ENCODE measurements at places on chromosomes 13 and 19.
A peak's percentile ranks its signal among the peaks of the same experiment; 100 is the strongest.

GRCh38 chr13:40666045-40666932, at the start of gene FOXO1:
Gene FOXO1 (minus strand): TSS chr13:40666641. CDS start chr13:40666212, 429 bp downstream.
- DNase-seq, result peak; percentile 56

DNA sequence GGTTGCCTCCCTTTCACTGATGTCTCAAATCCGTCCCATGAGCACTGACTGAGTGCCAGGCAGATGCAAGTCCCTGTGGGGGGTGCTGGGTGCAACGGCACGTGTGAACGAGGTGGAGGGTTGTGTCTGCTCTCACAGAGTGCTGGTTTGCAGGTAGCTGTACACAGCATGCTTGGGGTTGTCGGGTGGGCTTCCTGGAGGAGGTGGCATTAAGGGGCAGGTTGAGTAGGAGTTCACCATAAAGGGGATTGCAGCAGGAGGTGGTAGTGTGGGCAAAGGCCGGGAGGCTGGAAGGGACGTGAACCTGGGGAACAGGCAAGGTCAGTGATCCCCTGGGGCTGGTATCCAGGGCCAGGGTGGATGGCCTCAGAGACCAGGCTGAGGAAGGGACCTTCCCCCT, 17.2 kb downstream of the COLGALT1 start:
- no peak for DNase-seq

DNA sequence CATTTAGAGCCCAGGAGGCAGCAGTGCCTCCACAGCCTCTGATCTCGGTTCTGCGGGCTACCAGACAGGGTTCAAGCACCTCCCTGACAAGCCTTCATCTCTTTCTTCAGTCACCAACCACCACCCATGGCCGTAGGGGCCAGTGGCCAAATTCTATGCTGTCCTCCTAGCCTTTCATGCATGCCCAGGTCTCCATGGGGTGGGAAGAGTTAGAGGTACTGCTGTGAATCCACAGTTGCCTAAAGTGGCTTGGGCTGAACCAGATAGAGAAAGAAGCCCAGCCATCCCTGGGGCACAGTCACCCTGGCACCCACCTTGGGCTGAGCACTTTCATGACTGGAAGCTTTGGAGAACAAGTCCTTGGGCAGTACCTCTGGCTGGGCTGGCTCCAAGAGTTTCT, 97.4 kb downstream of the ZDHHC20 start:
- DNase-seq, result no peak

- DNase-seq, result peak; percentile 46
Observed at GRCh38 chr13:97382276-97382675, 51.7 kb upstream of the RAP2A start.

GRCh38 chr13:86559901-86560300, 760.7 kb upstream of the SLITRK6 start:
- peak; percentile 26 for DNase-seq

- DNase-seq, result no peak
Observed at GRCh38 chr13:45374917-45375316, 33.9 kb upstream of the TPT1 start.

DNA sequence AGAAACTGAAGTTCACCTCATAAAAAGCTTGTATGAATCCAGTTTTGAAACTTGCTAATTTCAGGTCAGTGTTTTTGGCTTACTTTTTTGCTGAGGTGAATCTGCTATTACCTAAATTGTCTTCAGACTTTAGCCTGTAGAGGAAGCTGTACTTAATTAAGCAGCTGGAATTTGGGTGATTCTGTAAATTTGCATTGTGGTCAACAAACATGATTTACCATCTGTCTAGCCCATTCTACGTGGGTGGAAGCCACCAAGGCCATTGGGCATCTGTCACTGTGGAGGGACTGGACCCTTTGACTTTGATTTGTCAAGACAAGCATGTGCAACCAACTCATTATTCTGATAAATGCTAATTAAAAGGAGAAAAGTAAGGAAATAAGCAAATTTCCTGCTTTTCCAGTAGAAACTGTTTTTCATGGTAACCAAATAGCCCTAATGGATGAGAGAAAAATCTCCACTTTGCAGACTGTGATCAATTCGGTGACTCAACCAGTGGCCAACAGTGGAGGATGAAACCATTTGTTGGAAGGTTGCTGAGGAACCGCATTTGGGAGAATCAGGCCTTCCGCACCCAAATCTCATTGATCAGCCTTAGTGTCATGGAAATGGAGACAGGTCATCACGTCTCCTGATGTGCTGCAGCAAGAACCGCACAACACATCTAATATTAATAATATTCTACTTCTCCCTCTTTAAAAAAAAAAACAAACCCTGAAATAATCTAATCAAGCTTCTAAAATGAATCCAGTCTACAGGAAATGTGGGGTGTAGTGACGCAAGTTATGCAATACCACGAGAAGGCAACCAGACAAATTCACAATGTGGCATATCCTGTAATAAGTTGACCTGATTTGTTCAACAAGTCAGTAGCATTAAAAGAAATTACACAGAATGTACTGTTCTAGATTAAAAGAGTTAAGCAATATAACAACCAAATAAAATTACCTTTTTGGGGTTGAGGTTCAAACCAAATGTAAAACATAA, 54.3 kb downstream of the GARRE1 start:
- DNase-seq, result peak; percentile 38

GRCh38 chr13:27309401-27309958, 38.9 kb downstream of the RASL11A start:
- DNase-seq, result no peak

GRCh38 chr13:91546900-91547299, 148.5 kb downstream of the GPC5 start:
- DNase-seq, result peak; percentile 97

DNA sequence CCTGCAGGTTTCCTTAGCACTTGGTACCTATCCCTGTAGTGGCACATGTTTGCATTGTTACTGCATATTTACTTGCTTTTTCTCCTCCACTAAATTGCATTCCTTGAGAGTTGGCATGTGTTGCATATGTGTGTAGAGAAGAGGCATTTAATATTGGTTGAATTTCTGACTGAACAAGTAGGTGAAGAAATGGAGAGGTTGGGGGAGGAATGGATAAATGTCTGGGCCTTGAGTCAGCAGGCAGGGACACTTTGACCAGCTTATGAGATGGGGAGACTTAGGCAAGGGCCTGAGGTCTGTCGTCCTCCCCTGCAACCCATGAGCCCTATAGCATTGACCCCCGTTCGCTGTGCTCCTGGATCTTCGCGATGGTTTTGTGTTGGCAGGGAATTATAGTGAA, 2.0 kb upstream of the GPR18 start:
- DNase-seq, result no peak

DNA sequence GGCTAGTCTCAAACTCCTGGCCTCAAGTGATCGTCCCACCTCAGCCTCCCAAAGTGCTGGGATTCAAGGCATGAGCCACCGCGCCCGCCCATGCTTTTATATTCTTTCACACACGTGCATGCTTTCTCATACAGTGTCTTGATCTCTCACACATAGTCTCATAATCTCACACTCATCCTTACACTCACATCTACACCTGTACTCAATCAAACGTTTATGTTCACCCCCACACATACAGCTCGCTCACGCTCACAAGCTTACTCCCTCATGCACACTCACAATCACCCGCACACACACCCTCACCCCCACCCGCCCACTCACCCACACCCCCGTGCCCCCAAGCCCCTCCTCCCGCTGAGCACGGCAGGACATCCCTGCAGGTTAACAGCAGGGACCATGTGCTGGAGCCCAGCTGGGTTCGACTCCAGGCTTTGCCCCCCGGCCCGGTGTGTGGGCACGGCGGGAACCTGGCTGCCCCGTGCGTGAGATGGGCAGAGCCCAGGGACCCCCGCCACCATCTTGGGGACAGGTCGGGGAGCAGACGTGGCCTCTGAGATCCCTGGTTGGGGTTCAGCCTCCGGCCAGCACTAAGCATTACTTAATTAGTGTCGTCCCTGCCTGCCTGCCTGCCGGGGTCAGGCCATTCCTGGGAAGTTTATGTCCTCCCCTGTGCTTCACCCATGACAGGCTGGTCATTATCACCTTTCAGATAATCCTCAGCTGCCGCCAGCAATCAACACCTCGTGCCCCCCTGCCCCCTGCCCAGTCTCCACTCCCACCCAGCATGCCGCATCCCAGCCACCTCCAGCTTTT, 11.4 kb downstream of the SBK2 start:
- DNase-seq, result no peak

GRCh38 chr19:45123440-45123850, 30.5 kb downstream of the PPP1R37 start:
- no peak for DNase-seq

- no peak for DNase-seq
Observed at GRCh38 chr13:100604918-100605710, 16.5 kb upstream of the GGACT start.

GRCh38 chr19:22523940-22524339, 101.8 kb upstream of the ZNF98 start:
- no peak for DNase-seq

DNA sequence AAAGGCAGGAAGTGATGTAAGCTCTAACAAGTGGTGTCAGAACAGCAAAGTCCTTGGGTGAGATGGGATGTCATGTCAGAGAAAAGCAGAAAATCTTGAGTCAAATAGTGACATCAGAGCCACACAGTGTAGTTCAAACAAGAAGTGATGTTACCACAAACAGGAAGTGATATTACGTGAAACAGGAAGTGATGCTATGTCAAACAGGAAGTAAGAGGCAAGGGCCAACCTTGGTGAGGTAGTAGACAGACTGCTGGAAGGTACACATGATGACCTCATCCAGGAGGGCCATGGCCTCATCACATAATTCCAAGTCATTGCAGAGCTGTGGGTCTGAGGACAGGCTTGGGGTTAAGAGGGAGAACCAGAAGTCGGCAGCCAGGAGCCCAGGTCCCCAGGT, 7.0 kb upstream of the MAMSTR start:
- peak; percentile 95 for DNase-seq

- DNase-seq, result no peak
Observed at GRCh38 chr13:20350382-20350763, 118.3 kb upstream of the GJB6 start.

DNA sequence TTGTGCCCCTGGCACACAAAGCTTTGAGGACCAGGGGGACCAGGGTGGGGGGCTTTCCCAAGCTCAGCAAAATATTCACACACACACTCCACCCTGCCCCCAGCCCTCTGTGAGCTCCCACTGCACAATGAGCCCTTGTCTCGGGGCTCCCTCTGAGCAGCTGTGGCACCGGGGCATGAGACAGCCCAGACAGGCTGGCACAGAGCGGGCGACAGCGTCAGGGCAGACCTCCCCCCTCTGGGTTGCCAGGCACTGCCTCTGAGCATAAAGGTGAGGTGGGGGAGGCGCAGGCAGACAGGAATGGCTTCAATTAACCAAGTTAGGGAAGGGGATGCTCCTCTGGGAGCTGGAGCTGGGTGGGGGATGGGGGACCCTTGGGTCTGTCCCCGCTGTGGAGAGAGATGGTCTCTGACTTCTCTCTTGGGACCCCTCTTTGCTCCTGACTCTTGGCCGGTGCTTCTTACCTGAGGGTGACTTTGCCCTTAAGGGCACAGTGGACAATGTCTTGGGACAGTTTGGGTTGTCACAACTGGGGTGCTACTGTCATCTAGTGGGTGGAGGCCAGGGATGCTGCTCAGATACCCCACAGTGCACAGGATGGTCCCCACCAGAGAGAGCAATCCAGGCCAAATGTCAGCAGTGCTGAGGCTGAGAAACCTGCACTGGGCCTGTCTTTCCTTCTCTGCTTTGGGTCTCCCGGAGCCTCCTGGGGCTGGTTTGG, 30.3 kb downstream of the LYL1 start:
- DNase-seq, result no peak

DNA sequence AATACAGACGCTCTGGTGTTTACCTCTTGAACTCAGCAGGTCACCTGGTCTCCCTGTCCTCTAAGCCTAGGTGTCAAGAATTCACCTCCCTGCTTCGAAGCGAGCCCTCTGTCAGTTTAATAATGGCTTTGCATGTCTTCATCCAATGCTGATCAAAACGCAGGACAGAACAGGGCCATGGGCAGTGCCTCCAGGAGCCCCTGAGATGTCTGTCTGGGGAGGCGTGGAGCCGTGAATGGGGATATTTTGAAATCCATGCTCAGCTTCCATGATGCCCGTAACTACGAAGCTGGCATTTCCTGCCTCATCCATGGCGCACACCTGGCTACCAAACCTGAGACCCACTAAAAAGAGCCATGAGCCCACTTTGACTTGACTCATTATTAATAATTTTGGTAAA, 113.7 kb downstream of the RAB20 start:
- no peak for DNase-seq

DNA sequence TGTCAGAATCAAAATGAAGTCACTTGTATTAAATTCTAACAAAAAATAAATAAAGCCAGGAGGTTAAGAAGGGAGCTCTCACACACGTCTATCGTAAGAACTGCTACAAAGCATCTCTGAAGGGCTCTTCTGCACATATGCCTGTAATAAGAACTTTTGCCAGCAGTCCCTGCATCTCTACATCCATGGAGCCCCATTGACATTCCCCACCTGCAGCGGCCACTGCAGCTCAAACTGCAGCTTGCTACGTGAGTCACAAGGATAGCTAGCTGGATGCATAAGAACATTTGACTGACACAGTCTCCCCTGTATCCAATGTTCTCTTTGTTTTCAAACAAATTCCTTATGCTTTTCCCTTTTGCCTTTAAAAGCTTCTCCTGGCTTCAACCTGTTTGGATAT, 68.3 kb downstream of the DNAJC3 start:
- DNase-seq, result no peak

DNA sequence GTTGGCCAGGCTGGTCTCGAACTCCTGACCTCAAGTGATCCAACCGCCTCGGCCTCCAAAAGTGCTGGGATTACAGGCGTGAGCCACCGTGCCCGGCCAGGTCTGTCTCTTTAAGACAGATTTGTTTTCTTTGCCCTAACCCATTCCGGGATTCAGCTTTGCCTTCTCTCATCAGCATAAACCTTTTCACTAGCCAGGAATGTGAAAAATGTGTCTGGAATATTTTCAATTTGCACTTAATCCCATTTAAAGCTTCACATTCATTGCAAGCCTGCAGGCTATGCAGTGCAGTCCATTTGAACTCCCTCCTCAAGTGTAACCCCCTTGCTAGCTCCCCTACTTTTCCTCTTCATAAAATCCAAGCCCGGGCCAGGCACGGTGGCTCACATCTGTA, 880 bp upstream of the TMEM160 start:
- no peak for DNase-seq

DNA sequence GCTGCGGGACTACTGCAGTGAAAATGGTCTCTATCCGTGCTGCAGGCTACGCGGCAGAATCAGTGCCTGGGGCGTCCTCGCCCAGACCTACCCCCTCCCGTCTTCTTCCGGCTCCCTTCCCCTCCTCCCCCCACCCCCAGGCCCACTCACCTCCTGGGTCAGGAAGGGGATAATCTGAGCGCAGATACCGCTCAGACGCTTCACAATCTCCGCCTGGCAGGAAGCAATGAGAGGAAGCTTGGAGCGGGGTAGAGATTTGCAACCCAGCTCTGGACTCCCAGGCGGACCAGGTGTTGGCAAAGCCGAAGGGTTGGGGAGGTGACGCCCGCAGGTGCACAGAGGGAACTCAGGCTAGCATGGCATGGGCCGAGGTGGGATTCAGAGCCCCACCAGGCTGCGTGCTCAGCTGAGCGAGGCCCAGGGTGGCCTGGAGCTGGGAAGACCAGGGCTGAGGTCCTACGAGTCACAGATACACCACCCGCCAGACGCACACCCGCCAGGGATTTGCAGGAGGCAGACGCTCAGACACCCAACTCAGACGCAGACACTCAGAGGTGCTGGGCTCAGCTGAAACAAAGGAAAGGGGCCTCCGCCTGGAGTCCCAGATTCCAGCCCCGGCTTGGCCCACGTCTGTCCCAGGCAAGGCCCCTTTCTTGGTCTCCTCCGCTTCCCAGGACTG, 4.1 kb downstream of the TLE2 start:
- no peak for DNase-seq

- DNase-seq, result no peak
Observed at GRCh38 chr19:54380897-54381296, 16.2 kb upstream of the LAIR1 start.
